ENCODE measurements at places on chromosomes 1 and 21. TPM values are rescaled to one million over a fixed set of nuclear protein-coding genes. Genes with fewer than 3 reads are reported as not detected.

GRCh38 chr1:93827633-93828366 is 51.2 kb downstream of the DNTTIP2 start:
- no peak for DNase-seq

- DNase-seq, result no peak
Measured at GRCh38 chr1:14332158-14332557, 266.3 kb upstream of the KAZN start.

Gene ADARB1
- 47.9 TPM for total RNA-seq

DNA sequence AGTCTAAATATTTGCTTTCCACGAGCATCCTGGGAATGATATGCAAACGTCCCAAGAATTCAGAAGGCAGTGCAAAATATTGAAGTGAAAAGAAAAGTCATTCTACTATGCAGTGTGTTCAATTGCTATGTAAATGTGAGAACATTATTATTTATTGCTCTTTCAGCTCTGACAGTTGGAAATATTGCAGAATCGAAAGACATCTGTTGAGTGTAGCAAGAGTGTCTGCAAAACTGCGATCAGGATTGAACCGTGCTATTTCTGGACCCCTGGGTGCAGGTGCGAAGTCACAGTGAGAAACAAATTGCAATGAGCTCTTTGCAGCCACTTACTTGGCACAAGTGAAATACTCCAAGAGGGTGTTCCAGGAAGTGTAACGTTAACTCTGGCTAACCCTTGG is 566.4 kb downstream of the AJAP1 start:
- DNase-seq, result no peak

- no peak for DNase-seq
Measured at GRCh38 chr1:147720557-147720956, 39.8 kb downstream of the GJA5 start.

GRCh38 chr1:183346276-183346732 is 71.9 kb downstream of the NMNAT2 start:
- DNase-seq, result no peak

GRCh38 chr1:2121101-2121691 is 71.0 kb downstream of the PRKCZ start:
- DNase-seq, result no peak

DNA sequence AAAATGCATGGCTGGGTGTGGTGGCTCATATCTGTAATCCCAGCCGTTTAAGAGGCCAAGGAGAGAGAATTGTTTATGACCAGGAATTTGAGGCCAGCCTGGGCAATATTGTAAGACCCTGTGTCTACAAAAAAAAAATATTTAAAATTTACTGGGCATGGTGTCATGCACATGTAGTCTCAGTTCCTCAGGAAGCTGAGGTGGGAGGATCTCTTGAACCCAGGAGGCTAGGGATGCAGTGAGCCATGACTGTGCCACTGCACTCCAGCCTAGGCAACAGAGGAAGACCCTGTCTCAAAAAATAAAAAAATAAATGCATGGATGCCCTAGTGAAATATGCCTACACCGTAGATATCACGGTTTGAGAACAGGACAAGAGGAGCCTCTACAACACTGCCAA is 1331.2 kb upstream of the B3GALT2 start:
- DNase-seq, result no peak
